ENCODE measurements at places on chromosomes 7 and 10.

GRCh38 chr10:605632-606325 lies 83.7 kb downstream of the DIP2C start:
- DNase-seq = no peak

DNA sequence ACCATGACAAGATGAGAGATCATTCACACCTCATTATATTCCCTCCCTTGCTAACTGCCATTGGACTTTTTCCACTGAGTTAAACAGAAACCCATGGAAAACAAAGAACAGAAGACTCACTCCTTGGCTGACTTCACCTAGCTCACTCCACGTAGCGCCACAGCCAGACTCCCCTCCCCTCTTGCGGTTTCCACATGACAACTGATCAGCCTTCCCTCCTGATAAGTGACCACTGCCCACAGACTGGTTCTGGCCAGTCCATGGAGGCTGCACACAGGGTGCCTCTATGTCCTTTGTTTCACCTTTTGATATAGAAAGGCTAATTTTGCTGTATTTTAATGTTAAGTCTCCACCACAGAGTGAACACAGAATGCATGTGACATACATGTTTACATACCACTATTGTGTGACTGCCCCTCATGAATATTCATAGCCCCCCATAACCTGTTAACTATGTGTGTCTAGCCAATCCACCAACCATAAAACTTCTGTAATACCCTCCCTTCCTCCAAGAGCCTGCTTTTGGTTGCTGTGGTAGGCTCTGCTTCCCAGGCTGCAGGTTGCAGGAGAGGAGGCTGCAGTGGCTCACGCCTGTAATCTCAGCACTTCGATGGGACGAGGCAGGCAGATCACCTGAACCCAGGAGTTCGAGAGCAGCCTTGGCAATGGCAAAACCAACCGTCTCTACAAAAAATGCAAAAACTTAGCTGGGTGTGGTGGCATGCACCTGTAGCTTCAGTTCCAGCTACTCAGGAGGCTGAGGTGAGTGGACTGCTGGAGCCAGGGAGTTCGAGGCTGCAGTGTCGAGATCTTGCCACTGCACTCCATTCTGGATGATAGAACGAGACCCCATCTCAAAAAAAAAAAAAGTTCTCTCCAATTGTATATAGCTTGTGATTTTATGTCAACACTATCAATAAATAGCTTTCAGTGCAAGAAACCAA lies 10.0 kb upstream of the IFIT5 start:
- no peak for DNase-seq

GRCh38 chr10:19930936-19931893 lies 115.0 kb downstream of the PLXDC2 start:
- DNase-seq = no peak

DNA sequence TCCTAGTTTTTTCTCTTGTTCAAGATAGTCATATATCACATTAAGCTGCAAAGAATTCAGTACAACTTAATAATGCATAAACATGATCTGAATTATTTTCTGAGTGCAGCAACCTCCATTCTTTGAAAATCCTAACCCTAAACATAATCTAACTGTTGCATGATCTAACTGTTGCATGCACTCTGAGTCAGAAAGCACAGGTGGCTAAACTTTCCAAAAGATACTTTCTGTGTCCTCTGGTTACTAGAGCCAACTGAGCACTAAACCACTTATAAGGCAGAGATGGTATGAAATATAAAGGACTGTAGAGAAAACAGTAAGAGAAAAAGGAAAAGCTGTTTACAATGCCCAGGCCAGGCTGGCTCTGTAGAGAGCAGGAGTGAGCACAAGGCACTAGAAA lies 23.0 kb upstream of the FAM133B start:
- DNase-seq = no peak

GRCh38 chr10:28427376-28427775 lies 105.5 kb upstream of the WAC start:
- DNase-seq = no peak
